Keratinocyte (primary cell): ENCODE measurements at places on chromosomes 7 and 10.

DNA sequence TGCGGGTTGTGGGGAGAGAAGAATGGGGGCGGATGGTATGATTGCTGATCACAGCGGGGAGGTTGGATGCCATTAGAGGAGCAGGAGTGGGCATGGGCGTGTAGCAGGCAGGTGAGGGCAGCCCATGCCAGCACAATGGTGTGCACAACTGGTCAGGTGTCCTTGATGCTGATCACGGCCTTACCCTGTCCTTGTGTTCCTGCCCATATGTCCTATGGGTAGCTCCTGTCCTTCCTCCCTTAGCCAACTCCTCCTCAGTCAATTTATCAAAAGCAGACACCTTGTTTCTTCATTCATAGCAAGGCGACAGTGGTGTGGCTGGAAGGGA is 30.7 kb downstream of the WDR86 start:
- H3K4me1 ChIP-seq = peaks cover 2% of the 10 kb centered on the region
- H3K27ac ChIP-seq = no peak overlapping the region
- no peak for DNase-seq
- no peak overlapping the region for H3K4me3 ChIP-seq
- H3K27me3 ChIP-seq = peaks cover 30% of the 10 kb centered on the region
- peaks cover 3% of the 10 kb centered on the region for H3K36me3 ChIP-seq

DNA sequence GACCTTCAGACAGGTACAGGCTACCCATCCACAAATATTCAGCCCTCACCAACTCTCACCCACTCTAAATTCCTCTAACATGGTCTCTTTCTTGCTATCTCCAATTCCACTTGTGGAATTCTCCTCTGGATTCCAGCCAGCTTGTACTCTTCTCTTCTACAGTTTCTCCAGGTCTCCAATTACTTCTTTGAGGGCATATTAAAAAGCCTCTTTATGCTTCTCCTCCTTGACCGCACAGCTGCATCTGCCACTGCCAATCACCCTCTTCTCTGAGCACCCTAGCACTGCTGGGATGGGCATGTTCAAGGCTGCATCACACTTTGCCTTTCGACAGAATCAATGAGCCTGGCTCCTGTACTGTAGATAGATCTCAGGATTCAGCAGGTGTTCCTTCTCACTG is 101.5 kb upstream of the ANKRD1 start:
- no peak overlapping the region for H3K4me3 ChIP-seq
- no peak overlapping the region for H3K27ac ChIP-seq
- no peaks in the 10 kb centered on the region for H3K36me3 ChIP-seq

- H3K4me3 ChIP-seq = no peak overlapping the region
- H3K36me3 ChIP-seq = no peaks in the 10 kb centered on the region
- no peak for DNase-seq
- no peak overlapping the region for H3K27ac ChIP-seq
- H3K4me1 ChIP-seq = peaks cover 5% of the 10 kb centered on the region
Measured at GRCh38 chr7:21923658-21924057, 22.0 kb downstream of the CDCA7L start.

DNA sequence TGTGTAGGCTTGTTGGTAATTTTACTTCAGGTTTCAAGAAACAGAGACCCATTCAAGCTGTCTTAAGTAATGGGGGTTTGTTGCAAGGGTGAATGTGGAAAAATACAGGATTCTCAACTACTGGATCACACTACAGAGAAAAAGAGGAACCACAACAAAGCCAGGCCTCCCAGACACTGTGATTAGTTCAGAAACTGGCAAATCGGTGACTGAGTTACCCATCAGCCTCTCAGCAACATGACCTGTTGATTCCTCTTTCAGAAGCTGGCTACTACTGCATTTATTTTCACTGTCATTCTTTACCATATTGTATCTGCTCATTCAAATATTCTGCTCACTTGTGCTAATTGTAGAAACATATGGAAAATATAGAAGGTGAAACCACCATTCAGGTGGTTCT is 16.0 kb downstream of the CCDC71L start:
- no peak overlapping the region for H3K4me3 ChIP-seq
- H3K27me3 ChIP-seq = no peaks in the 10 kb centered on the region
- no peak for DNase-seq
- H3K36me3 ChIP-seq = no peaks in the 10 kb centered on the region
- no peaks in the 10 kb centered on the region for H3K4me1 ChIP-seq

- DNase-seq = no peak
- H3K4me1 ChIP-seq = no peaks in the 10 kb centered on the region
- no peak overlapping the region for H3K27ac ChIP-seq
- H3K4me3 ChIP-seq = no peak overlapping the region
- no peaks in the 10 kb centered on the region for H3K27me3 ChIP-seq
Measured at GRCh38 chr7:115953592-115954255, 76.8 kb downstream of the TFEC start.

GRCh38 chr10:57905861-57906260 is 361.8 kb downstream of the IPMK start:
- H3K27ac ChIP-seq = no peak overlapping the region
- DNase-seq = no peak
- H3K27me3 ChIP-seq = no peaks in the 10 kb centered on the region

- peaks cover 12% of the 10 kb centered on the region for H3K36me3 ChIP-seq
- H3K4me3 ChIP-seq = no peak overlapping the region
- no peaks in the 10 kb centered on the region for H3K27me3 ChIP-seq
- peaks cover 7% of the 10 kb centered on the region for H3K4me1 ChIP-seq
Measured at GRCh38 chr7:105497016-105497415, 25.1 kb downstream of the PUS7 start.
